ENCODE measurements at places on chromosomes 2 and 18.

DNA sequence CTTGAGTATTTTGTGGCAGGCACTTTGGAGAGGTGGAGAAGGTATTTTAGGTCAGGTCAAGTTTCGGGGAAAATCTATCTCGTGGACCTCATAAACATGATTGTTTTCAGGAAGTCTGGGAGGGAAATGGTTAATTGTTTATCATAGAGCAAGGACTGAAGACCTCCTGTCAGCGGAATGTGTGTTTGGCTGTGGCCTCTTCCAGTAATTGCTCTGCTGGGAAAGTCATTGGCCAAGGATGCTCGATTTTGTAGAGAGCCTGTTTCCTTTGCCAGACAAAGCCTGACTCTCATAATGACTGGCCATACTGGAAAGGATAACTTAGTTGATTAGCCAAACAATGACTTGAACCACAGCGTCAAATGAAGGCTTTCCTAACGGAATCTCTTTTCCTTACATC is 30.0 kb downstream of the IL1R2 start:
- no peak for DNase-seq

DNA sequence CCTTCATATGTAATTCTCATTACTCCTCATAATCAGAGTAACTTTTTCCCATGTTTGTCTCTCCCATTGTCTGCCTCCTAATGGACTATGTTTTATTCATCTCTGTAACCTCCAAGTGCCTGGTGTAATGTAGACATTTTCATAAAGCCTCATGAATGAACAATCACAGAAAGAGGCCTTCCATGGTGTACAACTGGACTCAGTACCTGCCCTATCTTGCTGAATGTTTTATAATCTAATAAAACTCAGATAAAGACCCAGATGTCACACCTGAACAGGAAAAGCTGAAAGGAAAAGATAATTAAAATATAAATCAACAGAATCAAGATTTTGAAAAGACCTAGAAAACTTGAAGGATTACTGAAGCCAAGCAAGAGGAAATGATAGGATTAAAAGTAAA is 36.7 kb downstream of the RAB1A start:
- no peak for DNase-seq

- DNase-seq, result no peak
These were observed 17.7 kb downstream of the TANK start for GRCh38 chr2:161177969-161178368.

GRCh38 chr2:174716785-174717184 is 47.5 kb downstream of the CHRNA1 start:
- DNase-seq, result no peak

- no peak for DNase-seq
These were observed 42.5 kb downstream of the HRH4 start for GRCh38 chr18:24502667-24503523.

- DNase-seq, result no peak
These were observed 191.1 kb downstream of the IKZF2 start for GRCh38 chr2:212960336-212960735.

- DNase-seq, result no peak
These were observed 146.4 kb downstream of the TANC1 start for GRCh38 chr2:159114835-159115234.
